Caco-2 (cell line): ENCODE measurements at places on chromosomes 6 and 20.

- H3K4me3 ChIP-seq: no peak overlapping the region
- H3K27me3 ChIP-seq: no peaks in the 10 kb centered on the region
- H3K4me1 ChIP-seq: no peaks in the 10 kb centered on the region
- H3K36me3 ChIP-seq: no peaks in the 10 kb centered on the region
- DNase-seq: no peak
Measured at GRCh38 chr6:124977067-124977908, 15.1 kb downstream of the RNF217 start.

DNA sequence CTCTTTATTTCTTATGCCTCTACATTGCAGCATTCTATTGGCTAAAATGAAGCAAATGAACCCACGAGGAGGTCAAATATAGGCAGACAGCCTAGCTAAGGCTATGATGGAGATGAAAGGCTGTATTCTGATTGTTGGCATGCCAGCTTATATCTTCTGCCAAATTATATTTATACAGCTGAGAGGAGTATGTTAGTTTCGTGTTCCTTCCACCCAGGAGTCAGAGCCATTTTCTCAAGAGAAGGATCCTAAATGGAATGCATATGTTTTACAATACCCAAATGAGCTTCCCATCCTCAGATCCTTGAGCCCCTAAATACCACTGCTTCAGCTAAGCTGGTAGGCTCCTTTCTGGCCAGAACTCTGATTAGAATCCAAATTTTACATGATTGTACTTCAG is 178.4 kb upstream of the HDDC2 start:
- H3K36me3 ChIP-seq: no peaks in the 10 kb centered on the region
- H3K4me3 ChIP-seq: no peak overlapping the region
- H3K27me3 ChIP-seq: no peaks in the 10 kb centered on the region
- no peak for DNase-seq
- no peak overlapping the region for H3K27ac ChIP-seq

DNA sequence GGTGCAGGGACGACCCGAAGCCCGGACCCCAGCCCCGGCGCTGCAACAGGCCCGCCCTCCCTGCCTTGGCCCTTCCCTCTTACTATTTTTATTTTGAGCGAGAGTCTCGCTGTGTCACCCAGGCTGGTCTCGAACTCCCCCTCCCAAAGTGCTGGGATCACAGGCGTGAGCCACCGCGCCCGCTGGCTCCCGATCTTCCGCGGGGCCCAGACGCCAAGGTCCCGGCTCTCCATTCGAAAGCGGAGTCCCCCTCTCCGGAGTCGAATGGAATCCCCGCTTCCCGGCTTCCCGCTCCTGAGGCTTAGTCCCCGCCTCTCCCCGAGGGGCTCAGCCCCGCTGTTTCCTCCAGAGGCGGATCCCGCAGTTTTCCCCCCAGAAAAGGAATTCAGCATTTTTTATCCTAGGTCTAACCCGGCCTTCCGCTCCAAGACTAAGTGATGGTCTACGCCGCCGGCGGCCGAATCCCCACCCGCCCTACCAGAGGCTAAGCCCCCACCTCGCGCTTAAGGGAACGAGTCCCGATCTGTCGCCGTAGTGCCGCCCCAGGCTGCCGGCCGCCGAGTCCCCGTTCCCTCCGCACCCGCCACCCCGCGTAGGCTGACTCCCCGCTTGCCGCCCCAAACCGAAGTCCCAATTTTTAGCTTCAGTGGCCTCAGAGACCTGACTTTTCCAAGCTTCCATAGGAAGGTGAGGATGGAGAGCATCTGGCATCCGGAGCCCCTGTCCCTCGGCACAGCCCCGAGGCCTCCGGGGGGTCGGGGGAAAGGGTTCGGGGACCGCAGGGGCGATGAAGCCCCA is 11.5 kb upstream of the TMC2 start:
- H3K4me1 ChIP-seq: no peaks in the 10 kb centered on the region
- no peaks in the 10 kb centered on the region for H3K36me3 ChIP-seq
- peak; percentile 56 for DNase-seq
- peak overlapping the region; percentile 75 for H3K4me3 ChIP-seq

- H3K27me3 ChIP-seq: no peaks in the 10 kb centered on the region
- no peaks in the 10 kb centered on the region for H3K4me1 ChIP-seq
- H3K4me3 ChIP-seq: no peak overlapping the region
Measured at GRCh38 chr6:31125162-31125561, 4.9 kb upstream of the CDSN start.

GRCh38 chr6:169291646-169292337 is 38.1 kb upstream of the THBS2 start:
- H3K27me3 ChIP-seq: no peaks in the 10 kb centered on the region
- H3K27ac ChIP-seq: no peak overlapping the region
- H3K4me1 ChIP-seq: peaks cover 10% of the 10 kb centered on the region; the same call in 1 of the 2 replicates
- no peaks in the 10 kb centered on the region for H3K36me3 ChIP-seq
- H3K4me3 ChIP-seq: no peak overlapping the region
- no peak for DNase-seq

DNA sequence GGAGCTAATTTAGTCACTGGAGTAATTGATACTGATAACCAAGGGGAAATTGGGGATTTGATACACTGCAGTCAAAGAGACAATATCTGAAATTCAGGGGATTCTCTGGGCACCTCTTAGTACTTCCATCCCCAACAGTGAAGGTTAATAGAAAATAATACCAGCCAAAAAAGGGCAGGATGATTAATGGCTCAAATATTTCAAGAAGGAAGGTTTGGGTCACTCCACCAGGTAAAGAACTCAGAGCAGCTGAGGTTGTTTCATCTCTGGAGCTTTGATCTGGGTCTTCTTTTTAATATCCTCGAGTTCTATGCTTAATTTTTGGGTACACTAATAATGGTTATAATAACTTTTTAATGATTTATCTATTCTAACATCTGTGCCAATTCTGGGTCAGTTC is 70.8 kb downstream of the CDKAL1 start:
- no peaks in the 10 kb centered on the region for H3K27me3 ChIP-seq
- H3K36me3 ChIP-seq: no peaks in the 10 kb centered on the region
- no peak overlapping the region for H3K4me3 ChIP-seq
- DNase-seq: no peak

GRCh38 chr6:44446626-44447300 is 59.3 kb downstream of the CDC5L start:
- no peak overlapping the region for H3K27ac ChIP-seq
- H3K4me1 ChIP-seq: no peaks in the 10 kb centered on the region
- H3K4me3 ChIP-seq: no peak overlapping the region
- H3K36me3 ChIP-seq: no peaks in the 10 kb centered on the region; the same call in 1 of the 2 replicates

DNA sequence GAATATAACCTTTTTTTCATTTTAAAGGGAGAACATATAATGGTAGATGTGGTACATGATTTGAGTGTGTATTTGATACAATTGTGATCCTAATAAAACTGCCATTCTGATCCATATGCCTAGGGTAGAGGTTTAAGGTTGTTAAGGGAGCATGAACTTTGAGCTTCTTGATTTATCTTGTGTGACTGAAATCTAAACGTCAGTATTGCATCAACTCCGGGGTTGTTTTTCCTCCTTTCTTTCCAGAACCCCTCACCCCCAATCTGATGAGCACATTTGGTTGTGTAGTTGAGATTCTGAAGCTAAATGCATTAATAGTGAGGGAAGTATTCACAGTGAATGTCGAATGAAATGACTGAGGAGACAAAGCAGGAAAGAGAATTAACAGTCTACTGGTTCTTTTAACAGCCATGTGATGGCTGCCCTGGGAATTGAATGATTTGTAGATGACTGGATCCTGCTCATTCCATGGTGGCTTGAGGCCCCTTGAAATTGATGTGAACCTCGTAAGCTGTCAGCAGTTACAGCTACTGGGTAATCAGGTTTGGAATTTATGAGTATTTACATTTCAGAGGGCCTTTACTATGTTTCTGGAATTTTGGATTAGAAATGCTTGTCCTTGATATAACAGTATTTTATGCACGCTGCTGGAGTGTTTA is 44.8 kb downstream of the FARS2 start:
- peak overlapping the region; percentile 82 for H3K27ac ChIP-seq
- no peaks in the 10 kb centered on the region for H3K27me3 ChIP-seq
- H3K4me1 ChIP-seq: peaks cover 16% of the 10 kb centered on the region
- DNase-seq: peak; percentile 56
